ENCODE measurements at places on chromosomes 6 and 20. TPM values are rescaled to one million over a fixed set of nuclear protein-coding genes. Genes with fewer than 3 reads are reported as not detected.
A peak's percentile ranks its signal among the peaks of the same experiment; 100 is the strongest.

- peak; percentile 98 for DNase-seq
Observed at GRCh38 chr6:2989332-2990247, 10.1 kb upstream of the NQO2 start.

NOTCH4 gene
- total RNA-seq: 13.3 TPM

HLA-DQA1 gene
- total RNA-seq: not detected

GRCh38 chr6:128507337-128508310 is 12.8 kb downstream of the PTPRK start:
- peak; percentile 66 for DNase-seq

GABRR1 gene
- not detected for total RNA-seq

RBPJL gene
- not detected for total RNA-seq

GRCh38 chr20:17202673-17203072 is 24.2 kb upstream of the PCSK2 start:
- no peak for DNase-seq

JPH2 gene
- 0.13 TPM for total RNA-seq

GRCh38 chr6:66896415-66896814 is 1189.4 kb upstream of the EYS start:
- no peak for DNase-seq

GRCh38 chr6:22079783-22080182 is 217.1 kb downstream of the PRL start:
- DNase-seq: no peak

GRCh38 chr6:126181173-126181741 is 158.7 kb upstream of the CENPW start:
- no peak for DNase-seq

PRR18 gene
- total RNA-seq: not detected

DNA sequence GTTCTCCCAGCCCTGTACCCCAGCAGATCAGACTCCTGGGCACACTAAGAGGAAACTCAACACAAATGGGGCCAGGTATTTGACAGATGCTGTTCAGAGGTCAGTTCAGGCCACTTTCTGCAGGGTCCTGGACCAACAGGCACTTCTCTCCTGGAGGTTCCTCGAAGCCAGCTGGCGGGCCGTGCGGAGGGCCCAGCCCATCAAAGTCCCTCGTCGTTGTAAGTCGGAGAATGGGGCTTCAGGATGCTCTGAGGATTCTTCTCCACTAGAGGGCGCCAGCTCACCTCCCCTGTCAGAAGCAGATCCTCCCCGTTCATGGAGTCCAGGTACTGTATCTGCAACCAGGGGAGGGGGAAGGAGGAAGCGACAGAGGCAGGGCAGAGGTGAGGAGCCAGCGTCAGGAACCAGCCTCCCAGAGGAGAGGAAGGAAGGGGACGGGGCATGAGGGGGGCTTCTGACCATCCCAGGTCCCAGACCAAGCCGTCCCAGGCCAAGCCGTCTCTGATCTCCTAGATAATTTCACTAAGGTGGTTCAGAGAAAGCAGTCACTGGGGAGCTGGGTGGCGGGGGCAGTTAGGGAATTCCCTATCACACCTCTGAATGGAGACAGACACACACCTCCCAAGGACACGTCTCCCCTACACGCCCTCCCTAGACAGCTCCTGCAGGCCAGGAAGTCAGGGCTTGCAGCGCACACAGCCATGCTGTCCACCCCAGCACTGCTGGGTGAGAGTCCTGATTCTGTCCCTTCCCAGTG is 11.7 kb upstream of the FAM83C start:
- DNase-seq: peak; percentile 91

HLA-A gene
- 519 TPM for total RNA-seq

DNA sequence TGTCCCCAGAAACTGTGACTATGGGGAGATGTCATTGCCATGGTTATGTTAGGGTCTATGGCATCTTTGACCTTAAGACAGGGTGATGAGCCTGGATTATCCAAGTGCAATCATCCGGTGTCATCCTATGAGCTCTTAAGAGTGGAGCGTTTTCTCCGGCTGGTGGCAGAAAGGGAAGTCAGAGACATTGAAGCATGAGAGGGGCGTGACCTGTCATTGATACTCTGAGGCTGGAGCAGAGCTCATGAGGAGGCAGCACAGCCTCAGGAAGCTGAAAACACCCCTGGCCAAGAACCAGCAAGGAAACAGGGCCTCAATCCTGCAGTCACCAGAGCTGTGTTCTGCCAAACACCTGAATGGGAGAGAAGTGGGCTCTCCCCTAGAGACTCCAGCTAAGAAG is 59.6 kb downstream of the ANKRD60 start:
- DNase-seq: no peak

MEI4 gene
- not detected for total RNA-seq

GRCh38 chr6:17470938-17471327 is 77.5 kb downstream of the CAP2 start:
- no peak for DNase-seq

DNA sequence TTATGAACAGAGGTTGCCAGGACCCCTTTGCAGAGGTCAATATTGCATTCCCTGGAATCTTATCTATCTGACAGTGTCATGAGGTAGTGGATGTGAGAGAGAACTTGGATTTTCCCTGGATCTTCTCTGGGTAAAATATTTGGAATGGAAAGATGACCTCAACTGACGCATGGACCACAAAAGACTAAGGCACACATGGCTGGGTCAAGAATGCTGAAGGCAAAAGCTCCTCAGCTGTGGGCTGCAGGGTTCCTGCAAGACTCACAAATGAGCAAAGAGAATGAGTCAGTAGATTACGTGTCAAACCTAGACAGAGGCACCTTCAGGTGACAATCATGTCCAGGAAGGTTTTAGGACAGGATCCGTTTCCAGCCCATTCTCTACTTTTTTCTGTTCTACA is 484.0 kb downstream of the C6orf118 start:
- no peak for DNase-seq

DNA sequence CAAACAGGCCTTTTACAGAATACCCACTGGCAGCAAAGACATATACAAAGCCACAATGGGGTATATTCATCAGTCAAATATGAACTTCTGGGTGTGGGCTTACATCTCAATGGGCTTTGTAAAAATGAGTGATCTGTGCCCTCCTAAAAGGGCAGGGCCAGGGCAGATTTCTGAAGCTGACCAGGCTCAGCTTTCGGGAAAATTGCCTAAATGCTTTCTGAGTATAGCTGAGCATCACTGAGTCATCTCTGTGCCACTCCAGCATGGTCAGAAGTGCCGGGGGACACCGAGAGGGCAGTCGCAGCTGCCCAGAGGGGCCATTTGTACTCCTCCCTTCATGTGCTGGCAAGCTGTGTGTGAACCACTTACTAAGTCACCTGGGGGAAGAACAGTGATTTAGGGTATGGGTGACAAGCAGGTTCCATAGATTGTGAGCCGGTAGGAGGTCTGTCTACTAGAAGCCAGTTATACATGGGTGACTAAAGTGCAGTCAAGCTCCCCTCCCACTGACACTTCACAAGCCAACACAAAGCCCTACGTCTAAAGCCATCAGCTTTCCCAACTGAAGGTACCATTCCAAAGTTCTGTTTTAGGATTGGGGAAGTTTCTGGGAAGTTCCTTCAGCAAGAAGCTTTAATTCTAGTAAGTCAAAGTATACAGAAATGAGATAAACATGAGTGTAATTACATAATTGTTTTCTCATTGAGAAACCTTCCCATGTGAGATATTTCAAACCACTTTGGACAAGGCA is 147.6 kb upstream of the TAB2 start:
- no peak for DNase-seq

HNF4A gene
- not detected for total RNA-seq

- no peak for DNase-seq
Observed at GRCh38 chr6:100833972-100834574, 47.1 kb downstream of the ASCC3 start.

CST3 gene
- 112 TPM for total RNA-seq

DNA sequence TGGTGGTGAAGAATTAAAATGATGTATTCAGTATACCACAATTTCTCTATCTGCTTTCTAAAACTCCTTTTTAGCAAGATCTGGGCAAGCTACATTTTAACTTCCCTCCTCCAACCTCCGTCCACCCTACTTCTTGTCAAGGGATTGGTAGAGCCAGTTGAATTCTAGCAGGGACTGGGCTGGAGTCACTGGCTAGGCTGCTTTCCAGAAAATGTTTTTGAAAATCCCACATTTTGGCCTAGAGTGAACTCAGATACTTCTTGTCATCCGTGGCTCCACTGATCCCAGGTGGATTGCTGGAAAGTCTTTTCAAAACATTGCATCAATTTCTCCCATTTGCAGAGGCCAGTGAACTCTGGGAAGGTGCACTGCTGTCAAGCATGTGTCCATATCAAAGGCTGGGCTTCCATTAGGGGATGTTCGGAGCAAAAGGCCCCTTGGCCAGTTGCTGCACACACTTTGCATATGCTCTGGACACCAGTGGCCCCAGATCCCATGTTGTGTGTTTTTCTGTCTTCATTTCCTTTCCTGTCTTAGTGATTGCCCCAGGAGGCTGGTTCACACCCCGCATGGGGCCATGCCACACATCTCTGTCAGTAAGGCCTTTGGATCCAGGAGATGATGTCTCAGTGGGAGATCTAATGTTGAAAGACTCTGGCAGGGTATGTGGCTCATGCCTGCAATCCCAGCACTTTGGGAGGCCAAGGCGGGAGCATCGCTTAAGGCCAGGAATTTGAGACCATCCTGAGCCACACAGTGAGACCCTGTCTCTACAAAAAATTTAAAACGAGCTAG is 11.3 kb upstream of the KCNK16 start:
- no peak for DNase-seq

GRCh38 chr6:72035486-72035885 is 149.1 kb downstream of the RIMS1 start:
- DNase-seq: no peak

GRCh38 chr6:169490246-169490641 is 211.6 kb downstream of the WDR27 start:
- no peak for DNase-seq

DNA sequence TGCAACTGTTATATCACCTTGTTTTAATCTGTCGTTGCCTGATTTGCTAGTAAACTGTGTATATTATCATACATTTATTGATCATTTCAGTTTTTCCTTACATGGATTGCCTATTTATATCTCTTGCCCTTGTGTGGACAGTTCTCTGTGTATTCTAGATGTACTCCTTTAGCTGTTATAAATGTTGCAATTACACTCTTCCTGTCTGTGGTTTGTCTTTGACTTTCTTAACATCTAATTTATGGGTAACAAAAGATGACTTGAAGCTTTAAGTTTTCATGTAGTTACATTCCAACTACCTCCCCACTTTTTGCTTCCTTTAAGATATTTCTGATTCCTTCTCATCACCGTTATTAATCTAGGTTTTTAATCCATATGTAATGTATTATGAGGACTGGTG is 22.6 kb downstream of the PLCB1 start:
- DNase-seq: no peak

LY6G6F gene
- total RNA-seq: not detected

GRCh38 chr20:33526769-33527168 is 36.9 kb downstream of the CBFA2T2 start:
- DNase-seq: no peak

GRCh38 chr6:149888659-149889058 is 9.3 kb downstream of the RAET1E start:
- no peak for DNase-seq

GRCh38 chr6:89085409-89086205 is 5.1 kb downstream of the PNRC1 start:
- DNase-seq: no peak

DNA sequence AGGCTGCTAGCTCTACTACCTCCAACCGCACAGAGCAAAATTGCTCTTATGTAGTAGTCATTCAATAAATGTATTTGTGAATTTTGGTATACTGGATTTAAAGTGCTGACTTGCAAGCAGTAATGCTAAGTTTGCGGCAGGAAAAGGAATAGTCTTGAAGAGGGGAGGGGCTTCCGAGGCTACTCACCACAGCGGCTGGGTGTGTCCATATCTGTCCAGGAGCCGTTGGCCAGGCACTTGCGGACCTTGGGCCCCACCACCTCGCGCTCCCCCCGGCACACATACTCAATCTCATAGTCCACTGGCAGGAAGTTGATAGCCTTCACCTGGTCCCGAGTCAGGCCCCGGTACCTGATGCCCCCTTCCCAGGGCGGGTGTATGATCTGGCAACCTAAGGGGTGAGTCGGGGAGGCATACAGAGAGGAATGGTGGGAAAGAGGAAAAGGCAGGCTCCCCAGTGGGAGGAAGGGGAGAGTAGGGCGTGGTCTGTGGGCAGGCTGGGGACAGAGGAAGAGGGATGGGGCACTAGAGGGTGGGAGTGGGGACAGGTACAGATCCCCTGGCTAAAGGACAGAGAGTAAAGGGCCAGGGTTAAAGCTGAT is 1.7 kb downstream of the GABBR1 start:
- no peak for DNase-seq

- DNase-seq: no peak
Observed at GRCh38 chr6:125789167-125789566, 1.6 kb upstream of the NCOA7 start.

DNA sequence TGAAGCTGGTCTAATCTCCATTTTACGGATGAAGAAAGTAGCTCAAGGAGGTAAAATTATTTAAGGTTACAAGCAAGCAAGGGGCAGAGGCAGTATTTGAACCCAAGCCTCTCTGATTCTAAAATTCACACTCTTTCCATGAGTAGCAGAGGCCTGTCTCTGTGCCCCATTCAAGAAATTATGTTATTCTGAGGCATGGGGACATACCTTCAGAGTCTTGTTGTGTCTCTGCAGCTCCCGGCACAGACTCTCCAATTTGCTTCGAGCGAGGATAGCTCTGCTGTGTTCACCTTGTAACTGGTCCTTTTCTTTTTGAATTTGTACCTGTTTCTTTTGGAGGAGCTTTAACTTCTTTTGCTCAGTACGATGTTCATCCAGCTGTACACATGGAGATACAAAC is 21.5 kb downstream of the TXLNB start:
- DNase-seq: no peak

DNA sequence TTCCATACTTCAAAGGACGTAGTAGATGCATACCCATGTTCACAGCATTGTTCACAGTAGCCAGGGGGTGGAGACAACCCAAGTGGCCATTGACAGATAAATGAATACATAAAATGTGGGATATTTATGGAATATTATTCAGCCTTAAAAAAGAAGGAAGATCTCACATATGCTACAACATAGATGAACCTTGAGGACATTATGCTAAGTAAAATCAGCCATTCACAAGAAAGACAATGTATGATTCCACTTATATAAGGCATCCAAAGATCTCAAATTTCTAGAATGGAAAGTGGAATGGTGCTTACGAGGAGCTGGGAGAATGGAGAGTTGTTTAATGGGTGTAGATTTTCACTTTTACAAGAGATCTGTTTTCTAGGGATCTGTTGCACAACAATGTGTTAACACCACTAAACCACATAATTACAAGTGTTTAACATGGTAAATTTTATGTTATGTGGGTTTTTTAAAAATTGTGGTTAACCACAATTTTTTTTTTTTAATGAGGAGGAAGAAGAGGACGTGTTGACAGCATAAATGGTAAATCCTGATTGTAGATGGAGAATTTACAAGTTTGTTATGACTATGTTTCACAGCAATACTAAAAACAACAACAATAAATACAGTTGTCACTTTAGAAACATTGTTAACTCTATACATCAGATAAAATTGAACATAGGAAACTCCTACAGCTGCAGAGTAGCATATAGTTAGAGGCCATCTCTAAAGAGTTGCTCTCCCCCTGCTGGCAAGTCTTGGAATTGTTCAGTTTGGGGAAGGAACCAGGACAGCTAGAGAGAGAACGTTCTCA is 41.6 kb downstream of the CCN2 start:
- peak; percentile 33 for DNase-seq

- DNase-seq: no peak
Observed at GRCh38 chr6:18342223-18342622, 44.9 kb upstream of the RNF144B start.
